Activated gamma-delta T cell (primary cell): ENCODE measurements at places on chromosomes 5 and 9.

GRCh38 chr5:128966375-128966774, 1.1 kb downstream of the SLC27A6 start:
- no peak for DNase-seq

DNA sequence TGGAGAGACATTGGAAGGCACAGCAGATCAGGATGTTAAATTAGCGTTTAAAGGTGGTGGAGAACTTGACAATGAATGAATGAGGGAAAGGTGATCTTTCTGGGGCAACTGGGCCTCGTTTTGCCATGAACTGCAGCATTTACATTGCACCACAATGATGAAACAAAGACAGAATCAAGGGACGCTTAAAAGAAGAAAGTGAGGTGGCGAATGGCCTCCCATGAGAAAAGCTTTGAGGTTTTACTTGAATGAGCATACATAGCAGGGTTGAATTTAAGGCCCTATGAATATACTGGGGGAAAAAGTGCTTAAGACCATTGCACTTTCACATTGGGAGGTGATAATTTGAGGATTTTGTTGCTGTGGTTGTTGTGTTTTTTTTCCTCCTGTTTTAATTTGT, 476.4 kb downstream of the ISL1 start:
- DNase-seq: no peak

- DNase-seq: no peak
These were observed 1087.7 kb upstream of the ARRDC3 start for GRCh38 chr5:92470770-92471169.

DNA sequence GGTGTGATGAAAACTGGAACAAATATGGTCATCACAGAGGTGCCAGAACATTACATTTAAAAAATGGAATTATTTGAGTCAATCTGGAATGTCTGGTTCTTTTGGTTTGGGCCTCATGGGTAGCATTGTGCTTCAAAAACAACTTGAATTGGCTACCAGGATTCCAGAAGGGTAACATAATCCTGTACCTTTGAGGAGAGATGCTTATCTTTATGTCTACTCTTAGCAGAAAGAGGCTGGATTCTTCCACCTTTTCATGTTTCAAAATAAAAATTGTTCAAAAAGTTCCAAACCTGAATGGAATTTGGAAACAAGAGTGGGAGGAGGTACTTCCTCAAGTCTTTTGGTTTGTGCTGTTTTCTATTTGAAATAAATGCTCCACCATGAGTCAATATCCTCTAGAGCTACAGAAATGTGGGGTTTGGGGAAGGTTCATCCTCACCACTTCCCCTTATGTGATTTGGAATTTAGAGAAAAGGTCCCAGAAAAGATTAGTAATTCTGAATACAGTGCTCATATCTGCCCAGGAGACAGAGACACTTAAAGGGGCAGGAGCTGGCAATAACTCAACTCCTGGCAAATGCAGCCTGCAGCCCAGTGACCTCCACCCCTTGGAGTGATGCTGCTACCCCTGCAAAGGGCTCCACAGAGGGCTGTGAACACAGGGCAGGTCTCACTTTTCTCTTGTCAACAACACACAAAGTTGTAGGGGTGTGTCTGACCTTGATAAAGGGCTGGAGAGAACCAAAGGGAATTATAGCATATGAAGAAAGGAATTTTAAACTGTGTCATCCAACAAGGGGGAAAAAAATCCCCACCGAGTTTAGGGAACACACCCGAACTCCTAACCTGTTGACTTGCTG, 272.8 kb downstream of the CWC27 start:
- DNase-seq: no peak

DNA sequence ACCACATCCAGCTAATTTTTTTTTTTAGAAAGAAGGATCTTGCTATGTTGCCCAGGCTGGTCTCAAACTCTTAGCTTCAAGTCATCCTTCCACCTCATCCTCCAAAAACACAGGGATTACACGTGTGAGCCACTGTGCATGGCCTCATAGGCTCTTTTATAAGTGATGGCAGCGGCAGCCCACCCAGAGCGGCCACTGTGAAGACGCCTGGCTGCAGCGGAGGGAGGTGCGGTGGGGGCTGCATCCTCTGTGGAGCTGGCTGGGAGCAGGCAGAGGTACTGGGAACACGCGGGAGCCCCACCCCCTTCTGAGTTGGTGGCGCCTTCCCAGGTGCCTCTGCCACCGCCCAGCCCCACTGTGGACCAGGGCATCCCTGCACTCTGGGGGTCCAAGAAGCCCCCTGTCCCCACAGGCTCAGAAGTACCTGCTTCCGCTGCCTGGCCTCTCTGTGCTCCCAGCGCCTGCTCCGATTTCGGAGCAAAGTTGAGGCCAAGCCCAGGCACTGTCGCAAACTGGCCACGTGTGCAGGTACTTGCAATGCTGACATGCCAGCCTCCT, 16.9 kb upstream of the ECPAS start:
- DNase-seq: no peak
